Activated naive CD8-positive, alpha-beta T cell treated with anti-CD3 and anti-CD28 coated beads, Interleukin-2, amount 50 U/mL, for 24 hours (primary cell): ENCODE measurements at places on chromosomes 13 and 19.
A peak's percentile ranks its signal among the peaks of the same experiment; 100 is the strongest.

DNA sequence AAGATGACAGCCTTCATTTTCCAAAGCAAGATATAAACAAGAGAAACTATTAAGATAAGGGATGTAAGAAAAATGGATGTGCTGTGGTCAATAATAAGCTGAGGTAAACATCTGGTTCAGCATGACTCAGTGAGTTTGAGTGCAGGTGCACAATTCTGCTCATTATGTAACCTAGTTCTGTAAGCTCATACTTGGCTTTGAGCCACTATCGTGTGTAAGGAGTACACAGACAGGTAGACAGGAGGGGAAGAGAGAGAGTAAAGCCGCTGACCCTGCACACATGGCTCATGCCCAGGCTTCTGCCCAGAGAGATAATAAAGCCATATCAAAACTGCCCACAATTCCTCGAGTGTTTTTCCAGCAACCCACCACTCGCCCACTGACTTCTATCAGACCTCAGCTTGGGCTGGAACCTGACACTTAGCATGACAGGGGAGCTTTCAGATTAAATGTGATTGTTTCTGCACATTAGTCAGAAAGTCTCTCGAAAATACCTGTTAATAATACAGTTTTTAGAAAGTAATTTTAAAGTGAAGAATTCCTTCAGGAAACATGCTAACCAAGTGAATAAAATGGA lies 51.7 kb downstream of the ZNF91 start:
- DNase-seq: no peak

DNA sequence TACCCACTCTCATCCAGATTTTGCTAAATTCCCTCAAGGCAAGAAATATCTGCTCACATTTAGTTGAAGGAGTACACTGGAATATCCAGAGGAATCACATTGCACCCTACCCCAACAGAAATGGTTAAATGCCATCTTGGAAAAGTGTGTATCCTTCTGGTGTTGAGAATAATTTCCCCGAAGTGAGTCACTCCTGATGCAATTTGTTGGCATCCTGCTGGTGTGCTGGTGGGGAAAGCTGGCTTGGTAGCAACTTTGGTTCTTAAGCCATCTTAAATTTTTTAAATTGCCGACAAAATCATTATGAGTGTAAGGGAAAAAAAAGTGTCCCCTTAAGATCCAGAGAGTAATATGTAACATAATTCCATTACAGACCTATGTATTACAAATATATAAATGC lies 337.3 kb upstream of the DACH1 start:
- DNase-seq: no peak

DNA sequence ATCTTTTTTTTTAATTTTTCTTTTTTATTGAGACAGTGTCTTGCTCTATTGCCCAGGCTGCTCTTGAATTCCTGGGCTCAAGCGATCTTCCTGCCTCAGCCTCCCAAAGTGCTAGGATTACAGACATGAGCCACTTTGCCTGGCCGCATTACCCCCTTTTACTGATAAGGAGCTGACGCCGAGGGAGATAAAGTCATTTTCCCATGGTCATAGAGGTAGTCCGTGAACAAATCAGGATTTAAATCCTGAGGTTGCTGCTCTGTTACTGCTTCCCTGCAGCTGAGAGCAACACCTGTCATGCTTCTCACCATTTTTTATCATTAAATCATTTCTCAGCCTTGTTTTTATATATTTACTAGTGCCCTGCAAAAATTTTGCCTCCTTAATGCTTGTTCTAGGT lies 7.4 kb downstream of the CYSLTR2 start:
- DNase-seq: no peak

DNA sequence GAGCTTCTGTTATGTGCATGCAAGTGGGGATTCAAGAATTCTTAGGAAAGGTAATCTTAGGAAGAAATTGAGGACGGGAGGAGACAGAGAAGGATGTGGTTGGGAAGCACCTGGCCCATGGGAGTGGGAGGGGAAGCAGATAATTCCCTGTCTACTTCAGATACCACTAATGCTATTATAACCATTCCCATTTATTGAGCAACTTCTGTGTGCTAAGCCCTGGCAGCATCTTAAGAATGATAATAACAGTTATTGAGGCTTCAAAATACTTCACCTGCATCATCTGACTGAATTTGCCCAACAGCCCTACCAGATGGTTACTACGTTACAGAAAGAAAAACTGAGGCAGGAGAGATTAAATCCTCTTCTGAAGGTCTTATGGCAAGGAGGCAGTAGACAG lies 1.4 kb downstream of the EPS8L1 start:
- no peak for DNase-seq

DNA sequence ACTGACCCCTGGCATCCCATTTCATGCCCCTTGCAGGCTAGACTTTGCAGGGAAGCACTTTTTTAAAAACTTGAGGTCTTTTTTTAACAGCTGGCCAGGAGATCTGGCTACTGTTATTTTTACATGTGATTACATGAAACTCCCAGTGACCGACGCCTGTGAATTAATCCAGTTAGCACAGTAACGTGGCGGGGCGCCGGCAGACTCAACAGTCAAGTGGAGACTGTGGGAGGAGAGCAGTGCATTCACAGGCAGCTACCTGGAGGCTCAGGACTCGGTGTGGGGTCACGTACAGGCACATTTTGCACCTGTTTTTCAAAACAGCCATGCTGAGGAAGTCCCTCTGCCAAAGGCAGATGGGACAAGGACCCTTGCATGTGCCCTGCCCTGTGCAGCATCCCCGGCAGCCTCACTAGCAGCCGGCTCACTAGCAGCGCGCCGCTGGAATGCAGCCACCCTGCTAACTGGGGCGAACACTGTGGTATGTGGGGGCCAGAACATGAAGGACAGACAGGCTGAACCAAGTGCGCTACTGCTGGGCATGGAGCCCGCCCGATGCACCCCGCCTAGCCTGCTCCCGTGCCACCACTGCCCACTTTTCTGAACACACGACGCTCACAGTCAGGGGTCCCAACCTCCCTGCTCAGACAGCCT lies 18.7 kb downstream of the CAPS start:
- no peak for DNase-seq

GRCh38 chr13:80340651-80341100 lies 250 bp downstream of the SPRY2 start:
- DNase-seq: peak; percentile 20

- no peak for DNase-seq
Observed at GRCh38 chr13:28653111-28653510, 5.8 kb upstream of the POMP start.

GRCh38 chr13:46598140-46598819 lies 45.3 kb downstream of the LRCH1 start:
- no peak for DNase-seq

- DNase-seq: no peak
Observed at GRCh38 chr13:113061796-113062425, 43.7 kb upstream of the F7 start.

- no peak for DNase-seq
Observed at GRCh38 chr19:12943437-12944044, 2.1 kb upstream of the RAD23A start.

DNA sequence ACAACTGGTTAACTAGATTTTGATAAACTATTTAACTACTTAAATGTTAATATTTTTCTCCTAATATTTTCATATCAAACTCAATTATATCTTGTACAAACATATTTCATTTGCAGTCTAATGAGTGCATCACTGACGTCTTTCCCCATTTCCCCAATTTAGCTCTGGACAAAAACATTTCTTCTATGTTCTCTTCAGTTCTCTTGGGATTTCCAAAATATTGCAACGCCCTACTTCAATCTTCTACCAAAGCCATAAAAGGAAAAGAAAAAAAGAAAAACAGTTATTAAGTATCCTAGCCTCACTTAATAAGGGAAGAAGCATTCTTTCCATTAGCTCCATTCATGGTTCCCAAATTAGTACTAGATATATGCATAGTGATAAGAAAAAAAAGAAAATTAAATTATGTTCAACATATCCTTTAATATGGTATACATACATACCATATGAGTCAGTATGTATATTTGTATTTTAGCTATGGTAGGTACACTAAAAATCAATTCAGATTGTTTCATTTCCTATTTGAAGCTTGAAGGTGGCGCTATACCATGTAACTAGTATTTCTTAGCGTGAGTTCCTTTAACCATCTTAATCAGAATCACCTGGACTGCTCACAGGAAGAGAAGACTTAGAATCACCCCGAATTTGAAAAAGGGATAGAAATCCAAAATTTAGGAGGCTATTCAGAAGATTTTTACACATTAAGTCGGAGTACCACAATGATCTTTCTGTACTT lies 9.9 kb downstream of the FBXL3 start:
- DNase-seq: no peak
